ENCODE measurements at places on chromosomes 2 and 18.

DNA sequence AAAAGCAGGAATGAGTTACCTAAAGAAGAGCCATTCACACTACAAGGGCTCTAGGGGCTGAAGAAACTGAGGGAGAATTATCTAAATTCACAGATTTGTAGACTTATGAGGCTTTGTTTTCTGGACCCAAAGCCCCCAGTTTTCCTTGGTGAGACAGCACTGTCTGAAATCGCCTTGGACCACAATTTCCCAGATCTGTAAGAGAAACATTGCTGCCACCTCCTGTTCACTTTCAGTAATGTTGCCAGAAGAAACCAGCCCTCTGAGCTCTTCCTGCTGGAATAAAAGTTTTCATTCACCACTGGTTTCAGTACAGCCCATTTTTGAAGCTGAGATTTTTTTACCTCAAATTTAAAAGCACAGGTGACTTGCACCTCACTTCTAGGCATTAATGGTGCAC is 169.2 kb downstream of the CDH20 start:
- DNase-seq, result peak; percentile 24

GRCh38 chr18:23502516-23503037 is 734 bp upstream of the RMC1 start:
- DNase-seq, result no peak

- DNase-seq, result no peak
These were observed 385.5 kb downstream of the LPIN1 start for GRCh38 chr2:12131975-12132374.

DNA sequence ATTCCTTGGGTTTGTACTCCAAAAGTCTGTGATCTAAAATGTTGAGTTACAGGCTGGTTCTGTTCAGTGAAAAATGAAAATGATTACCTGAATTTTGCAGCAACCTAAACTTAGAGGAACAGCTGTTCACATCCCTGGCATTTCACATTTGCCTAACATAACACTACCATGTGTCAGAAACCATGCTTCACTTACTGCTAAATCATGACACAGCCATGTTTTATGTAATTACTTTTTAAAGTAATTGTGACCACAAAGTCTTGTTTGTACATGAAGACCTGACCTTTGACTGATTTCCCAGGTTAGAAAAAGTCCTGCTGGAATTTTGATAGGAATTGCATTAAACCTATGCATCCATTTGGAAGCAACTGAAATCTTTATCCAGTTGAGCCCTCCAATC is 79.1 kb downstream of the FAM168B start:
- DNase-seq, result no peak

GRCh38 chr2:218849721-218850120 is 9.9 kb upstream of the WNT6 start:
- no peak for DNase-seq

DNA sequence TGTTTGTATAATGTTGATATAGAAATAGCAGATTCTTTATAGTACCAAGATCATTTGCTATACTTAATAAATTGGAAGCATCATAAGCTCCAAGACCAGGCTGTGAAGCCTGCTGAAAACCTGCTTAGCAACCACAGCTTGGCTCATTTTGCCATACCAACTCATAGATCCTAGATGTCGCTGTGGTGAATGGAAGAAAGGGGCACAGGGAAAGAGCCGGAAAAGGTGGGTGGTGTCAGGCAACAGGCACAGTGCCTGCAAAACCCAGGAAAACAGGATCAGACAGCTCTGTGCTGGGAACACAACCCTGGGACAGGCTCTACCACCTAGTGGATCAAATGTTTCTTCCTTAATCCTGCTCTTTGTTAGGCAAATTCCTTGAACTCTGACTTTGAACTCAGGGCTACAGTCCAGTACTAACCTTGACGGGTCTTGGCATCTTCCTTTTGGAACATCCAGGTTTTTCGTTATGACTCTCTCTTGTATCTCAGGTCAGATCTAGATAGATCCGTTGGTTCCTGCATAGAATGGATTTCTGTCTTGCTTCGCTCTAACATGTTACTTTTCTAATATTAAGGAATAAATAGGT is 31.6 kb downstream of the TWSG1 start:
- DNase-seq, result peak; percentile 40

DNA sequence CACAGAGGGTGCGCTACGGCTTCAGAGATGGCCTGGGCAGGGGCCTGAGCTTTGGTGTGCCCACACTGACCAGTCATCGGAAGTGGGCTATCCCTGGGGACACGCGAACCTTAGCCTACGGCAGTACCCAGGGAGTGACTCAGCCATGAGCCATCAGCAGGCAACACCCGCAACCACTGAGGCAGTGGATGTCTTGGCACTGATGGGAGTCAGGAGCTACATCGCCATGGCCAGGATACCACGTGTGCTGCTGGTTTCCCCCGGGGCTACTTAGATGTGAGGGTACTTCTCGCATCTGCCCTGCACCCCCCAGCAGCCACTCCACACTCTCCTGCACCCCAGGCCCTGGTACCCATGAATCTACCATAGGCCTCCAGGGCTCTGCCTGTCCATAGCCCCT is 12.8 kb upstream of the HPCAL1 start:
- DNase-seq, result no peak

DNA sequence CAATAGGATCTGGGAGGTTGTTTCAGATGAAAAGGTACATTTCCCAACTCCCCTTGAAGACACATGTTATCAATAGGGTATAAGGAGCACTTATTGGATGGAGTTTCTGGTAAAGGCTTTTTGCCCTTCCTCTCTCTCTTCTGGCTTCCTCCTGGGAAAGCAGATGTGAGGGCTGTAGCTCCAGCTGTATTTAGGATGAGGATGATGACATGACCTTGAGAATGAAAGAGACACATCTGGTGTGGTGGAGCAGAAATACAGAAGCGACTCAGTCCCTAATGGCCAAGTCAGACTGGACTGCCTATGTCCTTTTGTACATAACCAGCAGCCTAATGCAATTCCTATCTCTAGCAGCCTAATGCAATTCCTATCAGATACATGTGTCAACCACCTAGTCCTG is 100.9 kb upstream of the NXPH2 start:
- DNase-seq, result no peak

- no peak for DNase-seq
These were observed 99.5 kb downstream of the RBMS1 start for GRCh38 chr2:160394153-160394552.

GRCh38 chr2:236764716-236765115 is 195.1 kb downstream of the ACKR3 start:
- no peak for DNase-seq

DNA sequence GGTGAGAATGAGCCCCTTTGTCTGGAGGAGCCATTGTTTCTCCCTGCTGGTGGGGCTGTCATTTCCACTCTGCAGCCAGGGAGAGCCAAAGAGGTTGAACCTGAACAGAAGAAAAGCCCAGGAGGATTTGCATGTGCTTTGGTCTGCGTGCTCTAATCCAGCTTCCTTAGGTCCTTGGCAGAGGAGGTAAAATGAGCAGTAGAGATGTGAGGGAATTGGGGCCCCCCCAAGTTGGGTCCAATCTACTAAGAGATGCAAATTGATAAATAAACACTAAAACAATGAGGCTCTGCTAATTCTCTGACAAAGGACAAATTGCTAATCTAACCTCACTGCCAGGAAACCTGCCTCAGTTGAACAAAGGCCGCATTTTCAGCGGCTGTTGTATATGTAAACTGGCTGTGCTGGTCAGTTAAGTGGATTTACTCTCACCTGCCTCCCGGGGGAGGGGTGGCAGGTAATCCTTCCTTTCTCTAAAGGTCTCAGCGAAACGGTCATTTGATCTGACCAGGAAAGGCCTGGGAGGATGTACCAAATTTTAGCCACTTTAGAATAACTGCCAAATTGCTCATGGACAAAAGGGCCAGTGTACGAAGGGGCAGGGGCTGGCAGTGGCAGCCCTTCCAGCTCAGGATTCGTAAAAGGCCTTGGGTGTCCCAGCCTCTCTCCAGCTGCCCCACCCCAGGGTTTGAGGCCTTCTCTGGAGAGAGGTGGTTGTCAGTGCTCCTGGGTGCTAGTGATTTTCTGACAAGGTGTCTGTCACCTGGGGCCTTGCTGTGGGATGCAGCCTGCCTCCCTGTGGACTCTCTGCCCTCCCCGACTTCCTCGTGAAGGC is 193.6 kb downstream of the MIB1 start:
- no peak for DNase-seq

GRCh38 chr2:65353046-65353445 is 79.4 kb downstream of the SPRED2 start:
- DNase-seq, result no peak

All from stromal cell of bone marrow (primary cell).